Karpas-422 (cell line): ENCODE measurements at places on chromosomes 11 and 22. TPM values are rescaled to one million over a fixed set of nuclear protein-coding genes. Genes with fewer than 3 reads are reported as not detected.

Gene MS4A8
- not detected in 2 replicates for total RNA-seq

Gene MRPL11
- total RNA-seq = 69.6 and 80.4 TPM in 2 replicates

DNA sequence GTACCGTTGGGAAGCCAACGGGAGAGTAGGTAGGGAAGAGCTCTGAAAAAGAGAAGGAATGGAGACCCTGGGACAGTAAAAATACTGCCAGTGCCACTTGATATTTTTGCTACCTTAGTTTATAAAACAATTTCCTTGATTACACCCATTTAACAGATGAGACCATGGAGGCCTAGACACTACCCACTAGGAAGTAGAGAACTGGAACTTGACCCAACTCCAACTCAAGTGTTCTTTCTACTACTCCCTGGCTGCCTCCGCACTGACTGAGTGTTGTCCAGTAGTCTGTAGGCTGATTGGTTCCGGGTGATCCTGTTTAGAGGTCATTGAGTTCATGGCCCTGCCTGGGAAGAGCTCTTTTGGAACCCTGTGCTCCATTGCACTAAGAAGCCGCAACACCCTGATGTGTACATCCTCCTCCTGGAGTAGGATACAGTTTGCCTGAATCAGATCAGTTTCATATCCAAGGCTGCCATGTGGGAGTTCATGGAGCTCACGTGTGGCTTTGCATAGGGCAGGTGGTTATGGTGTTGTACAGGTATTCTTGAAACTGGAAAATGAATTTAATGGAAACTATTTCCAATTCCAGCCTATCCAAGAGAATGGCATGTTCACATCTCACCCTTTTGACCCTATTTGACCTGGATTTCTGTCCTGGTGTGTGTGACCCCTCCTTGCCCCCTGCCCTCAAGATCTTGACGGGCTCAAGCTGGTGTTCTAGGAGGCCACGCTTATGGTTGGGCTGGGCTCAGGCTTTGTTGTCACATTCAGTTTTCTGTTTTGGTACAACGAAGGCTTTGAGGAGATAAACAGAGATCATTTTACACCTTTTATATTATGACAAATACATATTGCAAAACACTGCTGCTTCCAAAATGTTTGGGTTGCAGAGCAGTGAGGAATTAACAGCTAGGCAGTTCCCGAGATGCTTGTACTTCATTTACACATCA, 102.2 kb upstream of the NNMT start:
- no peak for DNase-seq

- DNase-seq = no peak
Observed at GRCh38 chr11:59415111-59415510, 11.1 kb downstream of the OR5A2 start.

GRCh38 chr11:60857378-60858232, 1.9 kb upstream of the PTGDR2 start:
- DNase-seq = no peak

DNA sequence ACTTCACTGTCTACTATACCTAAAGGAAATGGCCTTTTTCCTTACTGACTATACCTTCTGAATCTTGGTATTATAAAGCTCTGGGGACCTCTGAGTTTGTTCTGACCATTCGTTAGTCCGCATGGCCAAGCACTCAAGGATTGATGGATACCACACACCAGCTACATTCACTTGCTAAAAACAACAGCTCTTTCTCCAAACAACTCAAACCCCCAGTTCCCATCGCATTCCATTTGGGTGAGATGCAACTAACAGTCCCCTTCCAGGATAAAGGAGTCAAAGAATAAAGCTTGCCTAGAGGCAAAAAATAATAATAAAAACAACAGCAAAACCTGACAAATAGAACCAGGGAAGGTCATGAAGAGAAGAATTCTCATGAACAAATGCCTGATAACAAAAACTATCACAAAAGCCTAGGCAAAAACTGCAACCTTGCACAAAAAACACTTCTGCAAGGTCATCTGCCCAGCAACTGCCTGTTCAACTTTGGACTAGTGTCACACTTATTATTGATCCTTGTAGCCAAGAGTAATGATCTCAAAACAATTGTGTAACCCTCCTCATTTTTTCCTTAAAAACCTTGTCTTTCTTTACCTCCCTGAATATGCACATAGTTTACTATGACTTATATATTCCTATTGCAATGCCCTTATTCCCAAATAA, 139.0 kb upstream of the GUCY1A2 start:
- no peak for DNase-seq

- DNase-seq = no peak
Observed at GRCh38 chr11:124658501-124658900, 15.0 kb downstream of the SIAE start.
